ENCODE measurements at places on chromosomes 13 and 19.

- DNase-seq = no peak
These were observed 1876.1 kb upstream of the PCDH20 start for GRCh38 chr13:63291701-63292100.

GRCh38 chr19:1953037-1953436, 12.1 kb downstream of the CSNK1G2 start:
- DNase-seq = no peak

DNA sequence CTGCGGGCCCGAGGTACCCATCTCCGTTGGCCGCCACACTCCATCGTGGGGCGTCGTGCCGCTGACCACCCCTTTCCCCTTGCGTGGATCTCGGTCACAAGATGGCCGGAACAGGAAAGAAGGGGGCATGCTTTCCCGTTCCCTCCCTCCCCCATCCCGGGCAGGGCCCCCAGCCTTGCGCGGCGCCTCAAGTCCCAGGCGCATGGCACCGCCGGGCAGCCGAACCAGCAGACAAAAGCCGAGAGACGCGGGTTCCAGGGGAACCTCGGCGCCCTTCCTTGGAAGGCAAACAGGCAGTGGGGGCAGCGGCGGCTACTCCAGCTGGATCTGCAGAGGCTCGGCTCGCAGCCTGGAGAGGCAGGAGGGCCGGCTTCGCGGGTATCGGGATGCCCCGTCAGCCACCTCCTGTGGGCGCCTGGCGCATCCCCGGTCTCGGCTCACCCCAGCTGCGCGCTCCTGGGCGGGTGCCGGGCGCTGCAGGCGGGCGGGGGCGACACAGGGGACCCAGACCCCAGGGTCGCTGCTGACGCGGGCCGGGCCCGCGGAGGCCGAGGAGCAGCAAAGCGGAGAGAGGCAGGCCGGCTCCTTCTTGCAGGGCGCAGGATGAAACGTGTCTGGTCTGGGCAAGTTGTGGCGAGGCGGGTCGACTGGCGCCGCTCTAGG, 439 bp downstream of the DZIP1 start:
- DNase-seq = no peak

DNA sequence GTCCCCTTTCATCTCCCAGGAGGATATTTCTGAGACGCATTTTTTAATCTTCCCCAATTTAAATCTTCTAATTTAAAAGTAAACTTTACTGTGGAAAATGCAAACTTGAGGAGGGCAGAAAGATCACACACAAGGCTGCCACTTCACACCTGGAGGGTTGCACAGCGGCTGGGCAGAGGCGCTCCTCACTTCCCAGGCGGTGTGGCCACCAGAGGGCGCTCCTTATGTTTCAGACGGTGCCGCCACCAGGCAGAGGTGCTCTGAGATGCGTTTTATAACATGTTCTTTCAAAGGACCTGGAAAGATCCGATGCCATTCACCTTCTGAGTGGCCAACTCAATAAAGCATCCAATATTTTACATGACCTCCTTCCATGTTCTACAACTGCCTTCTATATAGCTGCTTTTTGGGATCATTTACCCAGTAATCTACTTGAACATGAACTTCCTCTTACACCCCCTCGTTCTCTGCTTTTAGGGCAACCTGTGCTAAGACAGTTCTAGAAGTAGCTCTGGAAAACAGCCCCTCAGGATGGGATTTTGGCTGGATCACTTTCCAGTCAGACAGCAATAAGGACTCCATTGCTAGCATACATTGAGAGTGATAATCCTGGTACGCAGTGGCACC, 14.8 kb upstream of the MTUS2 start:
- peak; percentile 42 for DNase-seq

GRCh38 chr13:25806264-25806974, 245.4 kb downstream of the SHISA2 start:
- DNase-seq = peak; percentile 12

GRCh38 chr19:16541526-16542044, 652 bp downstream of the CHERP start:
- DNase-seq = no peak

GRCh38 chr13:98890186-98890585, 87.7 kb downstream of the DOCK9 start:
- DNase-seq = peak; percentile 45

DNA sequence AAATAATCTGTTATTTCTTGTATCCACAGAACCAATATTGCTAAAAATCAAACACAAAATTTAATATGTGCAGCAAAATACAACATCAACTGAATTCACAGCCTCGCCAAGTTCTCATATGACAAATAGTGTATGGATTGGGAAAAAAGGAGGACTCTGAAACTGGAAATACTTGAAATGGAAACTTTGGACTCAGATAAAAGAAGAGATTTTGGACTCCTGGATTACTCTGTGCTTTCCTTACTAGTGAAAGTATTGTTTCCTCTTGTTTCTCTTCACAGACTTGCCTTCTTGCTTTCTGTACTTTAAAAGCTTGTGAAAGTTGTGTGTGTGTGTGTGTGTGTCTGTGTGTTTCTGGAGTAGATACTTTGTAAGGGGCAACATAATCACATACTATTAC, 1596.3 kb downstream of the PCDH9 start:
- no peak for DNase-seq

DNA sequence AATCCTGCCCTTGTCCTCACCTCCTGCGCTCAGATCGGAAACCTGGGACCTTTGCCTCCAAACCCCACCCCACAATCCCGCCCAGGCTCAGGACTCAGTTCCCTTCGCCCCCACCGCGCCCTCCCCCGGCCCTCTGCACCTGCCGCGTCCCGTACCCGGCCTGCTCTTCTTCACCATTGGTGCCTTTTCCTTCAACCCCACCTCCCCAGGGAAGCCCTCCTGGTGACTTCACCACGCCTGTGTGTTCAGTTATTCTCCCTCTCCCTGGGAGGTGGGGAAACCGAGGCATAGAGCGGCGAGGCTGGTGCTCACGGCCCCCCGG, 19.3 kb upstream of the TCF3 start:
- DNase-seq = no peak

GRCh38 chr13:27250833-27251165, 559 bp upstream of the RPL21 start:
- DNase-seq = no peak

- no peak for DNase-seq
These were observed 290.0 kb downstream of the KCTD12 start for GRCh38 chr13:76596216-76596615.

DNA sequence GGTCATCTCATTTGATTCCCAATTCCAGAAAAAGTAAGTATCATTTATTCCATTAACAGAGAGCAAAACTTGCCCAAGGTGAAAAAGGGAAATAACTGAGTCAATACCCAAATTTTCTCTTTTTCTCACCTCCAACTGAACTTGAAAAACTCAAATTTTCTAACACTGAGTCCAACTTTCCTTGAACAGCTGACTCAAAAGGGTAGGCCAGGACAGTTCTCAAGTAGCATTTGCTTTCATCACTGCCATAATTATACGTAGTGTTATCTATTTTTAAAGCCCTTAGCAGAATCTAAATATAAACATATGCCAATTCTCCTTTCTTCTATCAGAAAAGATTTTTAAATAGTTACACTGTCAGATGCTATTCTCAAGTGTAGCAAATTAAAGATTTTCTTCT, 3.5 kb downstream of the N4BP2L2 start:
- DNase-seq = no peak

DNA sequence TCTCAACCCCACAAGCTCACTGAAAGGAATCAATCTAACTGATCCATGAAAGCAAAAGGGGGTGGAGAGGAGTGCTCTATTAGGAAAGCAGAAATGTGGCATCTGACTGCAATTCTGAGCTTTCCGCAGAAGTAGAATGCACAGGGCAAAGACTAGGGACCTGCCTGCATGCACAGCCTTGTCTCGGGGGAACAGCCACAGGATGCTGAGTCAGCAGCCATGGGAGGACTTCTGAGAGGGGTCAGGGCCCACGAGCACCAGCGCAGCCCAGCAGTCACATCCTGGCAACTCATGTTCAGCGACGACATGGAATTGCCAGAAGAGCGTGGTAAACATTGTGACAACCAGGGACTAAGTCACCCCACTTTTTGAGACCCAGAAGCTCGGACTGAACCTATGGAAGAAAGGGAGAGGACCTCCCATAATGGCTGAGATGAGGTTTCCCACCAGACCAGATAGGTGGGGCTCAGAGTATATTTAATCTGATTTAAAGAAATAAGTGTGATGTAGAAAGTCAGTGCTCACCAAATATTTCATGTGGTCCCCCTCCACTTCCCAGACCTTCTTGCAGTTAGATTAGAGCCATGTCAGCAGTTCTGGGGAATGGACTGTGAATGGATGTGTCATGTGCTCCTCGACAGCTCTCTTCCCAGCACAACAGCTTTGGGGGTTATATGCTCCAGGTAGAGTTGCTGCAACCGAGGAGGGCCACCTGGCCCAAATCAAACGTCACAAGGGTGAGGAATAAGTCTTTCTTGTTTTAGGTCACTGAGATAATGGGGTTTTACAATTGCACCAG, 32.6 kb downstream of the STOML3 start:
- DNase-seq = no peak

- DNase-seq = no peak
These were observed 80.4 kb downstream of the INSR start for GRCh38 chr19:7213628-7214323.

DNA sequence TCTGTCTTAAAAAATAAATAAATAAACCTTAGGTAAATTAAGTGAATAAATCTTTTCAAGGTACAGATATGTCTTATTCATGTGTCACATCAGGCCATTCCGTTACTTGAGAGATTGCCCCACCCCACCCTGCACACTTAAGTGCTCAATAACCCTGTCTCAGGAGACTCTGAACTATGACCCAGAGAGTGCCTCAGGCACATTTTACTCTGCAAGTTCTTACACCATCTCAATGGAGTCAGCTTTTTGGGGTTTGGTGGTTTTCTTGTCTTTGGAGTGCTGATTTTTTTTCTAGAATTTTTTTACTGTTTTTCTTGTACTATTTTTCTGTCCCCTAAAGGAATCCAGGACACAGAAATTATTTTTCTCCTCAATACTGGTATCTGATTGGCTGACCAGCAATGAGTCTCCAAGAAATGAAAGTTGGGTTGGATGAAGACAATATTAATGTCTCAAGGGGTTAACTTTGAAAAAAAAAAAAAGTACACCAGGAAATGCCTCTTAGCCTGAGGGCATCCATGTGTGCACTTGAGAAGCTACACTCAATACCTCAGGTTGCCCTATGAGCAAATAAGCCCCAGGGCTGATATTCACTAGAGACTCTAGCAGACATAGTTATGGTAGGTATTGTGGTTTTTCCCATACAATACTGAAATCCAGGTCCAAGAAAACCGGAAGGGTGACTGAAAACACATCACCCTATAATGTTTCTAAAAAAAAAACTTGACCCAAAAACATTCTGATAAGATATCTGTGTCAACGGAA, 114.6 kb upstream of the ZNF91 start:
- DNase-seq = no peak

DNA sequence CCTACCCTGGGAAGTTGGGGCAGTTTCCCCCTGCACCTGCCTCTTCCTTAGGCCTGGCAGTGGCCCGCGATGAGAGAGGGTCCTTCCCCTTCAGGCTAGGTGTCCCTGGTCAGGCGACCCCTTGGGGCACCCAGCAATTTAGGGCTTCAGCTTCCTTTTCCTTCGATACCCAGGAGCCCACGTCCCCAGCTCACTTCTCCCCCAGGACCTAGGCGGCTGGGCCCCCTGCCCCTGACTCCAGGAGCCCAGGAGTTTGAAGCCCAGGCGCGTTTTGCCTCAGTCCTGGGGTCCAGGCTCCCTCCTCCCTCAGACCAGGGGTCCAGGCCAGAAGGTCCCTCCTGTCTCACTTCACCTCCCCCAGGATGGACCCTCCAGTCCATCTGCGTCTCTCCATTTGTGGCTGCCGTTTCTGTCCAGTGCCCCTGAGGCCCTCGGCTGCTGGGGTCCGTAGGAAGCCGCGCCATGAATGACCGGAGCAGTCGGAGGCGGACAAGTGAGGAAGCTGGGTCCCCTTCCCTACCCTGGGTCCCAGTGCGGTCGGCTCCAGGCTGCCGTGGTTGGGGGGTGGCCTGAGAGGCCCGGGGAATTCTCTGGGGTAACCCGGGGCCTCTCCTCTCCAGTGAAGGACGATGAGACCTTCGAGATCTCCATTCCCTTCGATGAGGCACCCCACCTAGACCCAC, 714 bp downstream of the CCDC106 start:
- DNase-seq = no peak

DNA sequence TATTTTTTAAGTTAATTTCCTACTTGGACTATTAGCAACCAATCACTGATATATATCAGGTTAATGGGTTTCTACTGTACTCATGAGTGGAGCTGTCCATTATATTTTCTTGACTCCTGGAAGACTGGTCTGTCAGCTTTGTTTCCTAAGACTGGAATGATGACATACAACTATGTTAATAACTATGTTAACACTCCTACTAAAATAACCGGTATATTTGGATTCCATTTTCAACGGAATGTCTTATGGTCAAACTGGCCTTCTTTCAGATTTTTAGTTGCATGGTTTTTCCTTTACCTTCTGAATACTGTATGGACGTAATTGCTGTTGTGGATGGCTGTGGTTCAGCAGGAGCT, 45.8 kb upstream of the GPI start:
- DNase-seq = no peak

- no peak for DNase-seq
These were observed 1462.4 kb downstream of the EFNB2 start for GRCh38 chr13:105073041-105073440.

DNA sequence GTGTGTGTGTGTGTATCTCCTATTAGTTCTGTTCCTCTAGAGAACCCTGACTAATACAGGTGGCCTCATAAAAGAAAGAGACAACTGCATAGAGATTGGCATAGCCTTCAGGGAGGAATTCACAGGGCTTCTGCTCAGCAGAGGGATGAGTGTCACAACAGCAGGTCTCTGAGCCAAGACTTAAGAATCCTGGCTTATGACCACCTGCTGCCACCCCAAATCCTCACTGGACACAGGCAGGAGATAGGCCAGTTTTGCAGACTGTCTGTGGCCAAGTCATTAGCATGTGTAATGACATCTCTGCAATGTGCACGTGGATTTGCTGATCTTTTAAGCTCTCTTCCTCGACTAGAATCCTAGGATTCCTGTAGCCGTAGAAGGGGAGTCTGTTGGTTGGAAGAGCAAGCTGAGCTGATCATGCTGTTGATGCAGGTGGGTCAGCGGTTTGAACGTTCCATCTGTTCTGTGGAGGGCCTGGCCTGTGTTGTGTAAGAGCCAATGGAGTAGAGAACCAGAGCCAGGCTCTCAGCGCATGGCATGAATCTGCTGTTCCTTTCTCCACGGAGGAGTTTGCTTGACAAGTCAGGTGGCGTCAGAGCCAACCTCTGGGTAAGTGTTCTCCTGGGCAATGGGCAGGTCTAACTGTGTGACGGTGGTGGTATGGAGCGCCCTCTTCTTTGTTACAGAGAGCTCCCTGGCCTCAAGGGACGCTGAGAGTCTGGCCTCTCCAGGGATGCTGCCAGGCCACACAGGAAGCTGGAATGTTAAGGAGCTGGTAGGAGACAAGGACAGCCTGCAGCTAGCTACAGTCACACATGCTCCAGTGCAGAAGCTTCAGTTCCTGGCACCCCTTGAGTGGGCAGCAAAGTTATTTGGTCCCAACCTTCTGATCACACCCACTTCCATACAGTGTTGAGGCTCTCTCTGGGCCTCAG, 503.1 kb downstream of the FOXO1 start:
- no peak for DNase-seq

Data from stimulated activated CD4-positive, alpha-beta T cell treated with anti-CD3 and anti-CD28 coated beads, Interleukin-12 subunit alpha, Interleukin-12 subunit beta, amount 100 ng/mL, for 48 hours (primary cell).